ENCODE measurements at places on chromosomes 3 and 15.

GRCh38 chr3:141391991-141392316 is 23.6 kb downstream of the ZBTB38 start:
- no peak for DNase-seq

DNA sequence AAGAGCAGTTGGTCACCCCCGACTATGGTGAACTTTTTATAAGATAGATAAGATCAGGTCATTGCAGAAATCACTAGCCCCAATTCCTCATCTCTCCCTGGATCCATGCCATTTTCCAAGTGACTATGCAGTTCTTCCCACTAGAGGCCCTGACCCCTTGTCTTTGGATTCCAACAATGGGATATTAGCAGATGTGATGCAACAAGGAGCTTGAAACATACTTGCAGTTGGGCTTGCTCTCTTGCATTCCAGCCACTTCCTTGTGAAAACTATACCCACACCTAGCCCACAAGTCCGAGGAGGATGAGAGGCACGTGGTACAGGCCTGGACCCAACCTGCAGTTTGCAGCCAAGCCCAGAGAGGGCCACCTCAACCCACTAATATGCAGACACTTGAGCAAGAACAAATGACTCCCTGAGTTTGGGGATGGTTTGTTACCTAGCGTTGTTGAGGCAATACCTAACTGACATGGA is 60.6 kb downstream of the SUCLG2 start:
- DNase-seq: no peak

DNA sequence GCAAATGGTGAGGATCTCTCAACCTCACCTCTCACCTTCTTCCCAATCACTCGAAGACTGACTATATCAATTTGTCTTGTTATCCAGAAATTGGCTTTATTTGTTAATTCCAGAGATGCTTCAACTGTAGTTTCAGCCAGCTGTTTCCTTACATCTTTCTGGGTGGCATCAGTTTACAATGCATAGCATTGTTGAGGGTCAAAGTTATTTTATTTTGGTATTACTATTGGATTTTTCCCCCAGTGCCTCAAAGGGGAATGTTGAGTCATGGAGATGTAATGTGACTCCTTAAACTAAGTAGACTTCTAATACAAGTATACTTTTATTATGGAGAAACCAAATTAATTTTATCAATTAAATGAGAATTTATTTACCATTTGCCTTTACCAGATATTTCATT is 351.6 kb downstream of the TIGIT start:
- no peak for DNase-seq

DNA sequence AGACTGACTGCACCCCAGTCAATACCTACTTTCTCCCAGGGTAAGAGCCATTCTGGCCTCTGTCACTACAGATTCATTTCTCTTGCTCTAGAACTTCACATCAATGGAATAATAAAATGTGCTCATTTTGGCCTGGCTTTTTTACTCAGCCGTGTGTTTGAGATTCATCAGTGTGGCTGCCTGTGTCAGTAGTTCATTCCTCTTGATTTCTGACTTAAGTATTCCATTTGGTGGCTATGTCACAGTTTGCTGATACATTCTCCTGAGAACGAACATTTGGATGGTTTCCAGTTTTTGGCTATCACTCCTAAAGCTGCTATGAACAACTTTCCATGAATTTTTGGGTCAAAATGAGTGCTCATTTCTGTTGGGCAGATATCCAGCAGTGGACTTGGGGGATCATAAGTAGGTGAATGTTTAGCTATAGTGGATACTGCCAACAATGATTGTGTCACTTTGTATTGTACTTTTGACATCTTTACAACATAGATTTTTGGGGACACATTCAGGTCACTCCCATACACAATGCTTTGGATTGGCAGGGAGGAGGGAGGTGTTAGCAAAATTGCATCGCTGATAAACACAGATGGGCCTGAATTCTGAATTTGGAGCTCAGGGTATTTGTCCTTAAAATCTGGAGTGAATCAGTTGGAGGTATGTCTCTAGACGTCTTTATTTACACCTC is 19.8 kb upstream of the FAM107A start:
- no peak for DNase-seq

DNA sequence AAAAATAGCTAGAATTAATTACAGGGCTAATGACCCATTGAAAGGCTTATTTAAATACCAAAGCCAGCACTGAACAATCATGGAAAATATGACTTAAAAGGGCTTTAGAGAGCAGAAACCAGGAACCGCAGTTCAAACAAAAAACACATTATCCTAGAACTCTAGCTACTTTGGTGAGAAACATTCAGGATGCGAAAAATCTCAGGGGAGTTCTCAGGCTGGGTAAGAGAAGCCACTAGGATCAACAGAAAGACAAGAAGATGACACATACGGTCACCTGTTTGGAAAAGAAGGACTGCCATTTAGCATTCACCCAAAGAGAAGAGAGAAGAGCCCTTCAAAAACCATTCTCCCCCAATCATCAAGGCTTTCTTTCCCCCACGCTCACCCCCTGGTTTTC is 75.6 kb upstream of the ICE2 start:
- no peak for DNase-seq

- no peak for DNase-seq
These were observed 21.1 kb upstream of the GBE1 start for GRCh38 chr3:81782585-81782984.

DNA sequence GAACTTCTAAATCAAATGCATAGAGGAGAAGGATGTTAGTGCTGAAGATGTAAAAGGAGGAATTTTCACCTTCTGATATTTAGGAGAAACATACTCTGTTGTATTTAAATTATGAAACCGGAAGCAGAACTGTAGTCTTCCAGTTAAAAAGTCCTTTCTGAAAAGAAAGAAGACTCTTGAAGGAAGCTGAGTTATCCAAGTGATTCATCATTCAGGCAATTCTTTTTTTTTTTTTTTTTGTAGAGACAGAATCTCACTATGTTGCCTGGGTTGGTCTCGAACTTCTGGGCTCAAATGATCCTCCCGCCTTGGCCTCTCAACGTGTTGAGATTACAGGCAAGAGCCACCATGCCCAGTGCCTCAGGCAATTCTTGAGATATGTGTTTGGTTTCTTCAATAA is 424.8 kb upstream of the TPM1 start:
- DNase-seq: no peak

DNA sequence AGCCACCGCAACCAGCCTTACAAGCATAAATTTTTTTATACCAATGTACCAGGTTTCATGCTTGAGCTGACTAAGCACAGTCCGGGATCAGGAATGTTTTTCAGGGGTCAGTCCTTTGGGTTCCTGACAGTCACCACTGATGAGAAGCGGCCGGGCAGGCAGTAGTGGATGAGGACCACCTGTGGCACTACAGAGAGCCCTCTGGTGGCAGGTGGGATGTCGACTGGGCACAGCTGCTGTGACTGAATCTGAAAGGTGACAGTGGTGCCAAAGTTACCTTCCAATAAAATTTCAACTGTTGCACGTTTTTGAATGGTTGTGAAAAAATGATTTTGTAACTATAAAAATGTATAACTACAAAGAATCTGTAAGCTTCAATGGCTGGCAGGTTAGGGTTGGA is 34.0 kb downstream of the TPRA1 start:
- DNase-seq: no peak

All from naive thymus-derived CD8-positive, alpha-beta T cell (primary cell).